ENCODE measurements at places on chromosomes 6 and 20. TPM values are rescaled to one million over a fixed set of nuclear protein-coding genes. Genes with fewer than 3 reads are reported as not detected.

The ACAT2 gene
- total RNA-seq = 88.7 TPM

The GSTA2 gene
- not detected for total RNA-seq

The KCNB1 gene
- total RNA-seq = not detected

The CSNK2B gene
- 205 TPM for total RNA-seq

The ULBP2 gene
- 0.98 TPM for total RNA-seq

The ZBP1 gene
- 4.8 TPM for total RNA-seq

The C6orf58 gene
- total RNA-seq = not detected

The ETV7 gene
- 19.8 TPM for total RNA-seq

The TUBB2B gene
- not detected for total RNA-seq

The DACT2 gene
- not detected for total RNA-seq

The BPIFB2 gene
- not detected for total RNA-seq

The AKIRIN2 gene
- total RNA-seq = 78.3 TPM

The CNR1 gene
- not detected for total RNA-seq
